ENCODE measurements at places on chromosomes 1 and 21. TPM values are rescaled to one million over a fixed set of nuclear protein-coding genes. Genes with fewer than 3 reads are reported as not detected.

GRCh38 chr1:180114396-180114945, 40.2 kb upstream of the QSOX1 start:
- H3K27ac ChIP-seq: no peak overlapping the region
- no peak overlapping the region for H3K4me3 ChIP-seq
- peaks cover 26% of the 10 kb centered on the region for H3K36me3 ChIP-seq
- H3K27me3 ChIP-seq: no peaks in the 10 kb centered on the region
- no peak for DNase-seq
- no peaks in the 10 kb centered on the region for H3K4me1 ChIP-seq

- H3K4me1 ChIP-seq: peaks cover 17% of the 10 kb centered on the region
- no peaks in the 10 kb centered on the region for H3K36me3 ChIP-seq
- H3K27ac ChIP-seq: no peak overlapping the region
- no peak overlapping the region for H3K4me3 ChIP-seq
Observed at GRCh38 chr1:58979086-58979485, 195.2 kb upstream of the JUN start.

The FAM163A gene
- 5.5 TPM for polyA plus RNA-seq

DNA sequence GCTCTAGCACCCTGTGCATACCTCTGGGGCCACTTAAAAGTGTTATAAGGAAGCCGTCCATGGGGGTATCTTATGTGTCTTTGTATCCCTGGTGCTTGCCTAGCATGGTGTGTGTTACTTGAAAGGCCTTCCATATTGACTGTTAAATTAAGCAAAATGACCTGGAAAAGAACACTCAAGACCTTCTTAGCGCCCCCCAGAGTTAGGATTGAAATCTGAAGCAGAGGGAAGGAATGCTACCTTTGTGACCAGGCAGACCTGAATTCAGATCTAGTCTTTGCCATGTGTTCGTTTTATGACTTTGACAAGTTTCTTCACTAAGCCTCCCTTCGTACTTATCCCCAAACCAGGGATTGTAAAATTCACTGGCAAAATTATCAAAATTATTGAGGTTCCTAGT, 59.9 kb downstream of the SLC22A15 start:
- peaks cover 3% of the 10 kb centered on the region for H3K36me3 ChIP-seq
- no peak overlapping the region for H3K27ac ChIP-seq
- H3K27me3 ChIP-seq: no peaks in the 10 kb centered on the region
- H3K4me1 ChIP-seq: no peaks in the 10 kb centered on the region

DNA sequence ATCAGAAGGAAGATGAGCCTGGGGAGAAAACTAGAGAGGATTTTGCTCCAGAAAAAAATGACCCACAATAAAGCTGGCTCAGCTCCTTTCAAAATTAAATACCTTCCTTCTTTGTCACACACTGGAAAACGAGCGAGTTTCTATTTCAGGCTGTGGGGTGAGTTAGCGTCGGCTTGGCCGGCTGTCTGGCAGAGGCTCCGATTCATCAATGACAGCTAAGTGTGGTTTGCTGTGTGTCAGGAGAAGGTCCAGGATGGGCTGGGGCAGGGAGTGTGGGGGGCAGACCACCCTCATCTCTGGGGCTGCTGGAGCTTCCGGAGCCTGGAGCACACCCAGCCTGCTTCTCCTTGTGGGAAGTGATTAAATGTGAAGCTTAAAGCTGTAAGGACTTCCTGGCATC, 120.2 kb downstream of the ETS2 start:
- DNase-seq: peak; percentile 50
- H3K36me3 ChIP-seq: no peaks in the 10 kb centered on the region
- H3K4me1 ChIP-seq: peaks cover 22% of the 10 kb centered on the region
- no peaks in the 10 kb centered on the region for H3K27me3 ChIP-seq
- peak overlapping the region; percentile 63 for H3K27ac ChIP-seq

DNA sequence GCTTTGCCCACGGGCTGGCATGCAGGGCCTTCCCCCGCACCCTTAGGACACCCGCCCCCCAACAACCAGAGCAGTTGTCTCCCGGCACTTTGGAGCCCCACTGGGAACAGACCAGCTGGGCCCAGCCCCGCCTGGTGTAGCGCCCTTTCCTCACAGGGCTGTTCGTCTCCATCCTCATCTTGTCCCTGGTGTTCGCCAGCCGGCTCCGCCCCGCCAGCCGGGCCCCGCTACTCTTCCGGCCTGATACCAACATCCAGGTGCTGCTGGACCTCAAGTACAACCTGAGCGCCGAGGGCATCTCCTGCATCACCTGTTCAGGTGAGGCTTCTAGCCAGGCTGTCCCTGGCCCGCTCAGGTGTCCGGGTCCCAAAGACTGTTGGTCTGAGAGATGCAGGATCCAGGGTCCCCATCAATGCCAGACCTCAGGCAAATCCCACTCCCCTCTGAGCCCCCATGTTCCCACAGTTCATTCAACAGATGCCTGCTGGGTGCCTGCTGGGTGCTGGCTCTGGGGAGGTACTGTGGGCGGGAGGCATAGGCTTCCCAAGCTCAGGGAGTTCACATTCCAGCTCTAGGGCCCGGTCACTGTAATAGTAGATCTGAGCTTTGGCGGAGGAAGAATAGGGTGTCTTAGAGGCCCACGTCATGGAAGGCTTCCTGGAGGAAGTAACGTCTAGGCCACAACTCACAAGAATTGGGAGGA, 41.7 kb downstream of the DISP3 start:
- no peak for DNase-seq
- no peak overlapping the region for H3K4me3 ChIP-seq
- no peak overlapping the region for H3K27ac ChIP-seq
- no peaks in the 10 kb centered on the region for H3K4me1 ChIP-seq
- no peaks in the 10 kb centered on the region for H3K36me3 ChIP-seq

The SIK1 gene
- 6.3 TPM for polyA plus RNA-seq

The GABPB2 gene
- 11.6 TPM for polyA plus RNA-seq

The HAO2 gene
- polyA plus RNA-seq: 0.91 TPM

DNA sequence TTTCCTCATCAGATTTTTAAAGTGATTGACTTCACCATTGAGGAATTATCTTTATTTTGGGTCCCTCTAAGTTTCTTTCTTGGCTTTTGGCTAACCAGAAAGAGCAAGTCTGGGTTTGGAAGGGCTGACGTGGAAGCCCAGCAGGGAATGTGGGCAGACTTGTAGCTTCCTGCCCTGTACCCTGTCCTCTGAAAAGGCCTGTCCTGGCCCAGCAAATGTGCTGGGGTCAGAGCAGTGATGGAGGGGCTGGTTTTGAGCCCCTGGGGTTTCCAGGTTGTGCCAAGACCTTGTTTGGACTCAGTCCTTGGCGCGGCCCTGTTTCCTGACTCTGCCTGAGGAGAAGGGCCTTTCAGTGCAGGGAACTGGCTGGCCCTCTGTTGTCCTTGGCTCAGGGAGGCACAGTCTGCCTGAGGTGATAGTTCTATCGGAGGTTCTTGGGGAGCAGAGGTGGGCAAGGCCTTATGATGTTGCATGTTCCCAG, 72.1 kb downstream of the UCK2 start:
- H3K4me1 ChIP-seq: peaks cover 11% of the 10 kb centered on the region
- no peak overlapping the region for H3K4me3 ChIP-seq
- H3K36me3 ChIP-seq: peaks cover 46% of the 10 kb centered on the region
- H3K27ac ChIP-seq: no peak overlapping the region
- H3K27me3 ChIP-seq: no peaks in the 10 kb centered on the region
- no peak for DNase-seq

GRCh38 chr1:218345673-218346390, 696 bp downstream of the TGFB2 start:
- DNase-seq: peak; percentile 73
- peaks cover 54% of the 10 kb centered on the region for H3K27me3 ChIP-seq
- no peaks in the 10 kb centered on the region for H3K36me3 ChIP-seq
- peaks cover 11% of the 10 kb centered on the region for H3K4me1 ChIP-seq
- peak overlapping the region; percentile 47 for H3K27ac ChIP-seq

The EDARADD gene
- polyA plus RNA-seq: 0.66 TPM

The LCE1E gene
- polyA plus RNA-seq: not detected

DNA sequence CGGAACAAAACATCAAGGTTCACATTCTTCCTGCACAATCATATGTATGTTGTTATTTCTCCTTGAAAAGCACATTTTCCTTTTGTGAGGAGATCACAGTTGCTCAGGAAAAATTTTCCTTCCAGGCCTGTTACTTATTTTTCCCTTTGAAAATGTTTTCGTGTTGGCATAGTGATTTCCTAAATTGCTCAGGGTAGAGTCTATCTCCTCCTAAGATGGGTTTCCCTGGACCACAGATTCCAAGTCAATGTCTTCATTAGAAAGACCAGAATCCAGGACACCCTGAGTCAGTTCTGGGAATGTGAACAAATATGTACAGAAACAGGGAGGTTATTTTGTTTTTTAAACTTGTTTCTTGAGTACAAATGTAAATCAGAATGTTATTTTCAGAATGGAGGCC, 94.3 kb upstream of the C1orf105 start:
- no peaks in the 10 kb centered on the region for H3K36me3 ChIP-seq
- no peak for DNase-seq
- peaks cover 2% of the 10 kb centered on the region for H3K4me1 ChIP-seq
- no peaks in the 10 kb centered on the region for H3K27me3 ChIP-seq
- no peak overlapping the region for H3K27ac ChIP-seq

- no peak for DNase-seq
- no peak overlapping the region for H3K27ac ChIP-seq
- no peak overlapping the region for H3K4me3 ChIP-seq
- no peaks in the 10 kb centered on the region for H3K27me3 ChIP-seq
- H3K36me3 ChIP-seq: no peaks in the 10 kb centered on the region
Observed at GRCh38 chr21:26593800-26594199, 20.7 kb upstream of the CYYR1 start.

DNA sequence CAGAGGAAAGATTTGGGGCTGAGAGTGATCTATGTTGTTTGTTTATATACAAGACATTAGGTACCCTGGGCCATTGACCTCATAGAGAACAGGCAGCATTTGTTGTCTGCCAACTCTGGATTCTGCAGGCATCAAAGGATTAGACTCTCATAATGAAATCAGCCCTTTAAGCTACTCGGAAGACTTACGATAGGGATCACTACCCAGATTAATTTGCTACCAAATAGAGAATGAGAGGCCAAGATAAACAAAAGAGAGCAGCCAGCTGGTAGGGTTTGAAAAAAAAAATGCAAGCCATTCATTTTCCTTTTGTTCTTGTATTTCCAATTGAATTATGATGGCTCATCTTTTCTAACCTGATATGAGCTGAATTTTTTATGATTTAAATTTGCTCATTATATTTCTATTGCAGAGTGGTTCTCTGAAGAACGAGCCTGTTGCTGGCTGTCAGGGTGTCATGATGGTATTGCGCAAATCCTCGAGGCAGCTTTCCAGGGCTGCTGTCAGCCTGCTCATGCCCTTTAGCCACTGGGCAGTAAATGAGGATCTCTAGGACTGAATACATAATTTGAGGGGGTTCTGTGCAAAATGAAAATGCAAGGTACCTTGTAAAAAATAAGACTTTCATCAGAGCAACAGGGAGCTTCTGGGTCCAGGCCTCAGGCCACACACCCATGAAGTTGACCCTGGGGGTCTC, 116.4 kb upstream of the KCNJ15 start:
- no peaks in the 10 kb centered on the region for H3K27me3 ChIP-seq
- no peak overlapping the region for H3K4me3 ChIP-seq
- no peaks in the 10 kb centered on the region for H3K36me3 ChIP-seq
- H3K4me1 ChIP-seq: no peaks in the 10 kb centered on the region

DNA sequence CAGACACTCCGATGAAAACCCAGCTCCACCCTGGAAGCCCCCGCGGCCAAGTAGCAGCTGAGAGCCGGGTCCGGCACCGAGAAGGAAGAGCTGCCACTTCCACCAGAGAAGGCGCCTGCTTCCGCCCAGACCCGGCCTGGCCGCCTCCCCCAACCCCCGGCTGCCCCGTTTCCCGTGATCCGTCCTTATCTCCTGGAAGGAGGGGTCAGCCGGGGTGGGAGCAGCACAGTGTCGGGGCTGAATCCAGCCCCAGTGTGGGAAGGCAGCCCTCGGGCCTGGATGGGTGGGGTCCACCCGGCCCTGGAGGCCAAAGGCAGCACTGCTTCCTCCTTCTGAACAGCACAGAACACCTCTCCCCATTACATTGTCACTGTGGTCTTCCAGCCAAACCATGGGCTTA, 69.4 kb downstream of the MEGF6 start:
- no peak overlapping the region for H3K4me3 ChIP-seq
- H3K4me1 ChIP-seq: peaks cover 8% of the 10 kb centered on the region
- no peak overlapping the region for H3K27ac ChIP-seq
- DNase-seq: peak; percentile 32
- H3K27me3 ChIP-seq: no peaks in the 10 kb centered on the region
- no peaks in the 10 kb centered on the region for H3K36me3 ChIP-seq

- no peaks in the 10 kb centered on the region for H3K36me3 ChIP-seq
- H3K4me1 ChIP-seq: no peaks in the 10 kb centered on the region
- no peak overlapping the region for H3K4me3 ChIP-seq
- DNase-seq: no peak
- no peak overlapping the region for H3K27ac ChIP-seq
Observed at GRCh38 chr1:103145449-103145848, 37.1 kb upstream of the COL11A1 start.

- H3K4me1 ChIP-seq: peaks cover 13% of the 10 kb centered on the region
- H3K36me3 ChIP-seq: peaks cover 2% of the 10 kb centered on the region
- H3K4me3 ChIP-seq: no peak overlapping the region
Observed at GRCh38 chr21:45138199-45139002, 64.0 kb downstream of the ADARB1 start.

- H3K4me1 ChIP-seq: peaks cover 2% of the 10 kb centered on the region
- no peak for DNase-seq
- H3K4me3 ChIP-seq: no peak overlapping the region
- H3K27me3 ChIP-seq: no peaks in the 10 kb centered on the region
Observed at GRCh38 chr1:5340560-5341130, 651.6 kb downstream of the NPHP4 start.

GRCh38 chr1:183593356-183593755, 3.1 kb upstream of the NCF2 start:
- H3K36me3 ChIP-seq: no peaks in the 10 kb centered on the region
- H3K4me1 ChIP-seq: peaks cover 10% of the 10 kb centered on the region
- no peak overlapping the region for H3K4me3 ChIP-seq

GRCh38 chr1:227950735-227951346, 3.1 kb upstream of the WNT9A start:
- DNase-seq: no peak
- peaks cover 17% of the 10 kb centered on the region for H3K4me1 ChIP-seq
- no peaks in the 10 kb centered on the region for H3K36me3 ChIP-seq
- H3K4me3 ChIP-seq: no peak overlapping the region
- H3K27ac ChIP-seq: no peak overlapping the region

The DCST2 gene
- 4.1 TPM for polyA plus RNA-seq

DNA sequence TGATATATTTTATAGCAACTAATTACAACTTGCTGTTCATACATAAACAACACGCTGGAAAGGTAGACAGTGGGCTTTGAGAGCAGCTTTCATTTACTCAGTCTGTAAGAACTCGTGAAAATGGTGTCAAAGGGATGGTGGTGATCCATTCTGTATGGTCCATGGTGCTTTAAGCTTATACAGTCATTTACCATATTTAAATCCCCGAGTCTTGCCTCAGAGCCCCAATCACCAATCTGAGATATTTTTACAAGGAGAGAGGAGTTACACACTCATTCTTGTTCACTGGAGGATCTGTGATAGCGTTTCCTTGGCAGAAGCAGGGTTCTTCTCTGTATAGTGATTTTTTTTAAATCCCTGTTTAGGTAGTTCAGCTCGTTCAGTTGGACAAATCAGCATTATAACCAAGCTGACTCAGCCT, 694.6 kb downstream of the USP25 start:
- H3K27ac ChIP-seq: no peak overlapping the region
- DNase-seq: no peak
- no peaks in the 10 kb centered on the region for H3K4me1 ChIP-seq
- H3K27me3 ChIP-seq: no peaks in the 10 kb centered on the region
- no peak overlapping the region for H3K4me3 ChIP-seq
- H3K36me3 ChIP-seq: no peaks in the 10 kb centered on the region

The VSIG8 gene
- polyA plus RNA-seq: 0.06 TPM

- DNase-seq: no peak
- peaks cover 6% of the 10 kb centered on the region for H3K4me1 ChIP-seq
- peaks cover 5% of the 10 kb centered on the region for H3K36me3 ChIP-seq
- H3K4me3 ChIP-seq: no peak overlapping the region
- no peak overlapping the region for H3K27ac ChIP-seq
Observed at GRCh38 chr1:161047436-161048420, 2.0 kb upstream of the USF1 start.
